ENCODE measurements at places on chromosomes 2 and 18.

DNA sequence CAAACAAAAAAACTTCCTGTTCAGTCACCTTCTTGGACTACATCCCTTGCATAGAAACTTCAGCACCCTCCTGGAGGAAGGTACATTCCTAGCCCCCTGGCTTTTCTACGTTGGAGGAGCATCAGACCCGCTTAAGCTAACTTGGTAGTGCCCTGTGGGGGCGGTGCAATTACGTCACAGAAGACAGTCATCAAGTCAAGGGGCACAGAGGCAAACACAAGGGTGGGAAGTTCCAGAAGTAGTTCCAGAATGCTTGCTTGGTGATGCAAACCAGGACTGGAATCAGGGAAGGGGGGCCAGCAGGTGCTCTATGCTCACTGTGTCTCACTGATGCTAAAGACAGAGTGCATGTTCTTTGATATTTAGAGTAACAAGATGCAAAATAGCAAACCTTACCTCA, 15.2 kb upstream of the AGFG1 start:
- no peak for ATAC-seq

DNA sequence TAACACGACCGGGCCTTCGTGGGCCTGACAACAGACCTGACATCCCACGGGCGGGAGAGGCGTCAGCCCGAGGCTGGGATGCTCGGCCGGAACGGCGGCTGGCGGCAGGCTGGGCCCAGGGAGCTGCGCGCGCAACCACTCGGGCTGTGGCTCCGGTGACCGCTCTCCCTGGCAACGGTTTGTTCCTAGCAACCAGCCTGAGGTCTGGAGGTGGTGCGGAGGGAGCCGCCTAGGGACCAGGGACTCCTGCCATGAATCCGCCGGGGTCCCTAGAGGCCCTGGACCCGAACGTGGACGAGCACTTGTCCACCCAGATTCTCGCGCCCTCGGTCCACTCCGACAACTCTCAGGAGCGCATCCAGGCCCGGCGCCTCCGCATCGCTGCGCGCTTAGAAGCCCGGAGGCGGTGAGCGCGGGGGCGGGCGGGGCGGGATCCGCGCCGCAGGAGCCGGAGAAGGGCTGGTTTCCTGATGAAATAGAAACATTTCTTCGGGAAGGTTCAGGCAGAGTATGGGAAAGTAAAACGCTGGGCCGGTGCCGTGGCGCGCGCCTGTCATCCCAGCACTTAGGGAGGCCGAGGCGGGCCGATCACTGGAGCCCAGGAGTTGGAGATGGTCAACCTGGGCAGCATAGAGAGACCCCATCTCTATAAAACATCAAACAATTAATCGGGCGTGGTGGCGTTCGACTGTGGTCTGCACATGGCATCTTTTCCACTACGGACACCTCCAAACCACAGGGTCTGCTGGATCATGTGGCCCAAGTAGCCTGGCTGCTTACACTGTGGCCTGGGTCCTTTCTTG, at the start of gene DRC1:
DRC1 (plus strand) TSS at position 182 of the 803 bp plus-strand sequence; CDS start at position 252, 70 bp downstream.
- peak; percentile 64 for ATAC-seq

DNA sequence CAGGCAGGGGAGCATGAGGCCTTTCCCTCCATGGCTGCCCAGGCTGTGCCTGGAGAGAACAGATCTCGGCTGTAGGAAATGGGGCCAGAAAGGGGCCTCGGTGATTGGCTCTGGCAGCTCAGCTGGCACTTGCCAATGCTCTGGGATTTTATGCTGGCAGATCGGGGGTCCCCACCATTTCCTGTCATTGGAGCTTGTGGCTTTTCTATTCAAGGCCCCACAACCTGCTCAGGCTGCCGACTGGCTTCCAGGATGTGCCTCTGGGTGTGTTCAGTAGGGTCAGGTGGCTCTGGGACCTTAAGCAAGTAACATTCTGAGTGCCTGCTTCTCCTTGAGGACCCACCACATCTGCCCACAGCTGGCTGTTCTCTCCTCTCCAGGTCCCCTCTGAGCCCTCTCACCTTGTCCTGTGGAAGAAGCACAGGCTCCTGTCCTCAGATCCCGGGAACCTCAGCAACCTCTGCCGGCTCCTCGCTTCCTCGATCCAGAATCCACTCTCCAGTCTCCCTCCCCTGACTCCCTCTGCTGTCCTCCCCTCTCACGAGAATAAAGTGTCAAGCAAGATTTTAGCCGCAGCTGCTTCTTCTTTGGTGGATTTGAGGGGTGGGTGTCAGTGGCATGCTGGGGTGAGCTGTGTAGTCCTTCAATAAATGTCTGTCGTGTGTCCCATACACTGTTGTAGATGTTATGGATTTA, 4.2 kb downstream of the GNLY start:
- ATAC-seq: no peak

GRCh38 chr2:45005261-45006002, 3.8 kb downstream of the SIX2 start:
- no peak for ATAC-seq

DNA sequence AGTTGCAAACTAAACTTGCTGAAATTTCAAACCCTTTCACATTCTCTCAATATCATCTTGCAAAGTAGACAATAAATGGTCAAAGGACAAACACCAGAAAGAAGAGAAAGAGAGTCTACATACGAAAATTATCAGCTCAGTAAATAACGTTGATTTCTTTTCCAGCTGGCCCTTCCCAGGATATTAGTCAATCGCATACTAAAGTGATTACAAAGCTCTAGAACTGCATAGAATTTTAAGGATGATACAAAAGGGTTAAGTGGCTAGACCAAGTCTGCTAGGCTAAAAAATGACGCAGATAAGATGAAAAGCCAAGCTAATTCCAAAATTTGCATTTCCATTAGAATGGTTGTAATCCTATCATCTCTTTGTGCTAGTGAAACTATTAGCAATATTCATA, 405.7 kb downstream of the FBXO15 start:
- ATAC-seq: no peak

DNA sequence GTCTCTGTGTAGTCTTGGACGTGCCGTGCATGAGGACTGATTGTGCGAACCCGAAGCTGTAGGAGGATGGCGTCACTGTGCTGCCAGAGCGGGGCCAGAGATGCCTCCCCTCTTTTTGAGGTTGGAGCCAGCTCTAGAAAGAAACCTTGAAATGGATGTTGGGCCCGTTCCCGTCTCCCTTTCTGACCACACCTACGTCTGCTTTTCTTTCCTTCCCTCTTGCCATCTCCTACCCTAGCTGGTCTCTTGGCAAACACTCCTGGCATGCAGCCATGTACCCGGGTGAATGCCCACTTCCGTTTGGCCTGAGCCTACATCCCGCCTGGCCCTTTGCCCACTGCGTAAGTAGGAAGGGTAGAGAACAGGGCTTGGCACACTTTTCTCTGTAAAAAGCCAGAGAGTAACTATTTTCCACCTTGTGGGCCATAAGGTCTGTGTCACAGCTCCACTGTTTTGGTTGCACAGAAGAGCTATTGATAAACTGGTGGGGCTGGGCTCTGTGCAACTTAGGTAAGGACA, 37.4 kb downstream of the SH3BP4 start:
- ATAC-seq: peak; percentile 50

- peak; percentile 96 for ATAC-seq
Measured at GRCh38 chr2:201157694-201158093, 25.2 kb upstream of the CASP10 start.

DNA sequence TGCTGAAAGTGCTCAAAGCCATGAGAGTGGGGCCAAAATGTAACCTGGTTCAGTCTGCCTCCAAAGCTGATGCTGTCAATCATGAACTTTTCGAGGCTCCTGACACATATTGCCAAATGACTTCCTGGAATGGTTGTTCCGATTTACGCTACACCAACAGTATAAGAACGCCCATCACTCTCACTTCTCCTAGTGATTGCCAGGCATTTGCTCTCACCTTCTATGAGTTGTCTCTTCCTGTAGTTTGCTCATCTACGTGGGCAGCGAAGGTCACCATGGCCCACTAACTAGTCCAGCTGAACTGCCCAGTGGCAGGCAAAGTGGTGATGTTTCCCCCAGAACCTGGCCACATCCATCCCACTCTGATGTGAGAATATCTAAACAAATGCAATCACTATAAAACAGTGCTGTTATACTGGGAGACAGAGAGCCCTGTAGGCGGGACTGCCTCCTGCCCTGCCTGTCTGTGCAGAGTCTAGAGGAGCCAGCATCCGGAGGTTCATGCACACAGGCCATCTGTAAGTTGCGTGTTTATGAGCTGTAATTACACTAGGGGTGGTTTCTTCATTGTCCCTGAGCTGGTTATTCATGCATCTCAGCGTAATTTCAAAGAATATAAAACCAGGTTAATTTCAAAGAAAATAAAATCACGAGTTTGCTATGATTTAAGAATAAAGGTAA, 8.8 kb upstream of the CABLES1 start:
- peak; percentile 57 for ATAC-seq

DNA sequence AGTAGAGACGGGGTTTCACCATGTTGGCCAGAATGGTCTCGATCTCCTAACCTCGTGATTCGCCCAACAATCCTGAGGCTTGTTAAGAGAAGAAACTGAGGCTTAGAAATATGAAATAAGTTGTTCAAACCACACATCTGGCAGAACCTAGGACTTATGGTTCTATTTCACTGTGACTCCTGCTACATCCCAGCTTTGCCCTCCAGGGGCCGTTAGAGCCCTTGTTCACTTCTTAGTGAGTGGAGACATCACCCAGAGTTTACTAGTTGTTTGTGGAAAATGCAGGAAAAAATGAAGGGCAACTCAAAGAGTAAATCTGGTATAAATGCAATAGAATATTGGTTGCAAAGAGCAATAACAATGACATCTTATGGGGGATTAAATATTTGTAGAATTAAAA, 43.9 kb downstream of the MARCHF4 start:
- ATAC-seq: no peak

DNA sequence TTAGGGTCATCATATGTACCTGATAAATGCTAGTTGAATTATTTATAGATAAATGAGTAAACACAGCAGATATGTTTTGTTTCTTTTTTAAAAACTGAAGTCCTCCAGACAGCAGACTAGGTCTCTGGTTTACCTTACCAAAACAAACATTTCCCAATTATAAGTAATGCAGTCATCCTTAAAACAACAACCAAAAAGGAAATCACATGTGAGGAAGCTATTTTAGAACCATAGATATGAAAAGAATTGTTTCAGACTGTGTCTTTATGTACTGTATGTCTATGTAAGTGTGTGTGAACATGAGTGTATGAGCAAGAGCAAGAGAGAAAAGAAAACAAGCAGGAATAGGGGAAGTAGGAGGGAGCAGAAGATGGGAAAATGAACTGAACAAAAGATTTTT, 441.0 kb downstream of the CPS1 start:
- no peak for ATAC-seq

DNA sequence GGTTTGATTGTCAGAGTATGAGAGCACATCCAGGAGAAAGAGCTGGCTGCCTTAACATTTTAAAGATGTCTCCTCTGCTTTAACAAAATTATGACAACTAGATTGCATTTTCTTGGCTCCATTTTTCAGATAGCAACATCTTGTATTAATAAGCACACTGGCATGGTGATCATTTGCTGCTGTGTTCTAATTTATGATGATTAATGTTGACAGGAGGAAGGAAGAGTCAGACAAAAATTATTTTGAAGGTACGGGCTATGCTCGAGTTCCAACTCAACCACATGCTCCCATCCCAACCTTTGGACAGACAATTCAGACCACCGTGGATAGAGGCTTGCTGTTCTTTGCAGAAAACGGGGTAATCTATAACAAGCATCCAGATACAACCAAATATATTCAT, 98.2 kb upstream of the TTC39C start:
- ATAC-seq: no peak

- ATAC-seq: no peak
Measured at GRCh38 chr2:16191431-16192200, 251.3 kb downstream of the MYCN start.

GRCh38 chr2:161384864-161385263, 31.2 kb upstream of the TBR1 start:
- no peak for ATAC-seq

DNA sequence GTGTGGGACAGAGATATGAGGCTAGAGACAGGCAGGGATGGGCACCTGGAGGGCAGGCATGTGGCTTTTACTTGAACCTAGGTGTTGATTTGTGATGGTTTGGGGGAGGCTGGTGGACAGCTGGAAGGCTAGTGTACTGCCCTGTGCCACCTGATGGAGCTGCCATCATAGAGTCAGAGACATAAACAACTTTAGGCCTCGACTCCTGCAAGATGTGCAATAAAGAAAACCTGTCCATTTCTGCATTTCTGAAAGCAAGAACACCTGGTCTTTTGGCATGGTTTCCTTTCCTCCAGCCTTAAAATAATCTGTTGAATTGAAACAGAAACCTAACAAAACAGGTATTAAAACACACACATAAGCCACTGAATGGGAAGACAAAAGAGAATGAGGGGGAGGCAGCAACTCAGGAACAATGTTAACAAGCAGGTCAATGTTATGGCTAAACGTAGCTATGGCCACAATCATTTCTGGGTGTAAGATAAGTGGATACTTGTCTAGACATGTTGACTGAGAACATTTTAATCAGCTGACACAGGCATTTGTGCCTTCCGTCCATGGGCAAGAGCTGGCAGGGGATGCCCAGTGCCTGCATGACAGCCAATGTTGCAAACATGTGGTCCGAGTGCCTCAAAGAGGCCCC, 87.8 kb downstream of the KCTD1 start:
- ATAC-seq: peak; percentile 27

DNA sequence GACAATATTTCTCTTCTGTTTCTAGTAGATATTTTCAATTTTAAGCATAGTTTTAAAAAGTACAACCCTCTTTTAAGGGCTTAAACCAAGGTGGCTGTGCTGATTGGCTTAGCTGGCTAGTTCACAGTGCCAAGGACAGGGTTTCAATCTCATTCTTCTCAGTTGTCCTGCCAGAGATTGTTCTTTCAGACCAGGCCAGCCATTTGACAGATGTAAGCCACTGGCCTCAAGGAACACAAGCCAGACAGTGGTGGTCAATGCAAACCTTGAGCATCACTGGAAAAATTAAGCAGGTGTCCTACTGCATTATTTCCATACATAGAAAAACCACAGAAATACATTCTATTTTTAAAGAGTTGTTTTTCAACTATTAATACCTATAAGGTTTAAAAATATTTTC, 5.9 kb downstream of the RNF103 start:
- no peak for ATAC-seq

GRCh38 chr2:43842866-43843226, 4.1 kb downstream of the ABCG8 start:
- no peak for ATAC-seq

DNA sequence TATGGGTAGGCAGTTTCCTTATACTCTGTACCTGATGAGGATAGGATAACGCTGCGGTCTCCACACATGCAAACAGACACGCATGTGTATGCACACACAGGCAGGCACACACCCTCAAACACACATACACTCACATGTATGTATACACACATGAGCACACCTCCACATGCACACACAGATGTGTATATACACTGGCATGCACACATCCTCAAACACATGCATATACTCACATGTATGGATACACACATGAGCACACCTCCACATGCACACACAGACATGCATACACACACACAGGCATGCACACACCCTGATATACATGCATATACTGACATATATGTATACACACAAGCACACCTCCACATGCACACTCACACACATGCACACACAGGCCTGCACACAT, 267.8 kb upstream of the HDAC4 start:
- no peak for ATAC-seq

All from esophagus mucosa (tissue), 1 donor.